Inflammatory macrophage (primary cell): ENCODE measurements at places on chromosomes 2 and 18.

GRCh38 chr2:234426616-234427015 lies 70.3 kb downstream of the ARL4C start:
- peak; percentile 59 for DNase-seq

GRCh38 chr2:213125646-213126347 lies 25.6 kb downstream of the IKZF2 start:
- DNase-seq, result peak; percentile 10

DNA sequence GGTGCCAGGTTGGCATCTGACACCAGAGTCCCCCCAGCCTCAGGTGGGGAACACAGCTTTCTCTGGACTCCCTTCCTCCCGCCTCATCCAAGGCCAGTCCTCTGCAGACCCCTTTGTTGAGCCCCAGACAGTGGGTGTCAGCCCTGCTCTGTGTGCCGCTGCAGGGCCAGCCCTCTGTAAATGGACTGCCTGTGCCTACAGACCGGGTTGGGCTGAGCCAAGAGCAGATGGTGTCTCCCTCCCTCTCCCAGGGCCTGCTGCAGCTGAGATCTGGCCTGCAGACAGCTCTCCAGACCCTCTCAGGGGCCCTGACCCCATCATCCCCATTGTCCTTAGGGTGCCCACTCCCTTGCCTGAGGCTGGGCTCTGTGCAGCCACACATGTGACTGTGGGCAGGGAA lies 160.8 kb downstream of the KLHL29 start:
- no peak for DNase-seq

DNA sequence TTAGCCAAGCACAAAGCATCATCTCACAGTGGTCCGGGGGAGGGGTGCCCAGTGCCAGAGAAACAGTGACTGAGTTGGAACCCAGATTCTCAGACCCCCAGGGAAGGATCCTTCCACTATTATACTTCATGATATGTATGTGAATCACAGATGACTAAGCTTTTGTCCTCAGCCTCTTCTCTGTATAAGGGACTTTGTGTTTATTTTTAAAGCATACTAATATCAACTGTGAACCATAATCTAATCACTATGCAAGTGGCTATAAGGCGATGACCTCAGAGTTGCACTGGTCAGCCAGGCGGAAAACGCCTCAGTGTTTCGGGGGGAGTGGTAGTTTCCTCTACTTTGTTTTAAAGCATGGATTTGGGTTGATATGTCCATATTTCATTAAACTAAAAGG lies 160.4 kb upstream of the TMEM200C start:
- DNase-seq, result no peak
